Activated CD4-positive, alpha-beta memory T cell treated with anti-CD3 and anti-CD28 coated beads, Interleukin-2, amount 10 ng/mL, durations not matched to agents 7 days and 5 days (primary cell): ENCODE measurements at places on chromosomes 2 and 18. TPM values are rescaled to one million over a fixed set of nuclear protein-coding genes. Genes with fewer than 3 reads are reported as not detected.

STAM2 gene
- total RNA-seq: 13.8 TPM

PROKR1 gene
- total RNA-seq: not detected

C2orf78 gene
- not detected for total RNA-seq

PPP1R1C gene
- total RNA-seq: not detected

ANKMY1 gene
- total RNA-seq: 28.2 TPM

ITPRIPL1 gene
- total RNA-seq: 46.3 TPM

IL36A gene
- not detected for total RNA-seq

ETAA1 gene
- total RNA-seq: 11.2 TPM

ACTG2 gene
- not detected for total RNA-seq

ABCB11 gene
- total RNA-seq: not detected

GALM gene
- total RNA-seq: 97.4 TPM

ZAP70 gene
- 283 TPM for total RNA-seq

MREG gene
- 12.6 TPM for total RNA-seq

MRO gene
- not detected for total RNA-seq

SCN2A gene
- total RNA-seq: not detected
